Esophagus squamous epithelium (tissue), 5 donors: ENCODE measurements at places on chromosomes 2 and 18.

GRCh38 chr18:53169346-53169745 is 829.3 kb downstream of the DCC start:
- H3K4me1 ChIP-seq, result no peaks in the 10 kb centered on the region
- no peak overlapping the region for H3K4me3 ChIP-seq
- H3K27ac ChIP-seq, result no peak overlapping the region
- no peak for DNase-seq

- H3K4me3 ChIP-seq, result no peak overlapping the region
- H3K4me1 ChIP-seq, result no peaks in the 10 kb centered on the region
- DNase-seq, result no peak
- no peaks in the 10 kb centered on the region for H3K36me3 ChIP-seq
Measured at GRCh38 chr2:31038385-31038784, 99.9 kb downstream of the GALNT14 start.

DNA sequence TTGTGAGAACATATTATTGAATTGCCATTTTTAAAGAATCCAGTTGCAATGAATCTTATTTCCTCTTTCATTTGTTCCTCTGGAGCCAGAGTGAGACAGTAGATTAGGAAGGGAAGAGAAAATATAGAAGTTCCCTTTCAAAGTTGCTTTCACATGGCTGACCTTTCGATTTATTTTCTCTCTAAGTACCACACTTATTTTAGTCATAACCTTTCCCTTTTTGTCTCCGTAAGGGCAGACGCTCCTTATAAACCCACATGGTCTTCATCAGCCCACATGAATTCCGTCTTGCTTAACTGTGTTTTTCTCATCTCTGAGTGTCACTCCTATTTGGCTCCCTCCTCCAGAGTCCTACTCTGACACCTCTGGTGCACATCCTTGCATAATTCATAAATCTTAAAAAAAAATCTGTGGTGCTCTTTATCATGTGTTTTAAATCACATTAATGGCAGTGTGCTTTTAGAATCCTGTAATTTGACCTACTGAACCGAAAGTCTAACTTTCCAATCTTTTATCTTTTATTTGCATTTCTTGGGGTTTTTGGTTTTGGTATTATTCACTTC is 38.5 kb upstream of the ZNF396 start:
- DNase-seq, result no peak
- H3K27ac ChIP-seq, result no peak overlapping the region
- peaks cover 10% of the 10 kb centered on the region for H3K4me1 ChIP-seq
- H3K27me3 ChIP-seq, result no peaks in the 10 kb centered on the region
- no peaks in the 10 kb centered on the region for H3K36me3 ChIP-seq
- H3K4me3 ChIP-seq, result no peak overlapping the region

GRCh38 chr2:42567806-42568400 is 529 bp upstream of the MTA3 start:
- no peaks in the 10 kb centered on the region for H3K36me3 ChIP-seq
- DNase-seq, result no peak
- H3K27me3 ChIP-seq, result no peaks in the 10 kb centered on the region
- H3K4me3 ChIP-seq, result peak overlapping the region; percentile 80
- peaks cover 9% of the 10 kb centered on the region for H3K4me1 ChIP-seq

- H3K4me3 ChIP-seq, result no peak overlapping the region
- no peaks in the 10 kb centered on the region for H3K36me3 ChIP-seq
- no peaks in the 10 kb centered on the region for H3K4me1 ChIP-seq
- no peak overlapping the region for H3K27ac ChIP-seq
- H3K27me3 ChIP-seq, result no peaks in the 10 kb centered on the region
Measured at GRCh38 chr2:141968433-141968832, 162.4 kb downstream of the LRP1B start.

DNA sequence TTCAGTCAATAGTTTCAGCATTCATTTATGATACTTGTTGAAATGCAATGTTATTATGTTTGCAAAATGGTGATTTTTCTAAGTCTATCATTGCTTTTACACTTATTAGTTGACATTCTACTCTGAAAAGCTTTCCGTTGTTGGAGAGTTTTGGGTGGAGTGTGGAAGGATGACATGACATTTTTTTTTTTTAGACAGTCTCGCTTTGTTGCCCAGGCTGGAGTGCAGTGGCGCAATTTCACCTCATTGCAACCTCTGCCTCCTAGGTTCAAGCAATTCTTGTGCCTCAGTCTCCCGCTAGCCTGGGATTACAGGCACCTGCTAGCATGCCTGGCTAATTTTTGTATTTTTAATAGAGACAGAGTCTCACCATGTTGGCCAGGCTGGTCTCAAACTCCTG is 29.8 kb downstream of the PIKFYVE start:
- no peak overlapping the region for H3K27ac ChIP-seq
- no peak overlapping the region for H3K4me3 ChIP-seq
- DNase-seq, result no peak
- H3K27me3 ChIP-seq, result no peaks in the 10 kb centered on the region
- peaks cover 84% of the 10 kb centered on the region for H3K36me3 ChIP-seq

DNA sequence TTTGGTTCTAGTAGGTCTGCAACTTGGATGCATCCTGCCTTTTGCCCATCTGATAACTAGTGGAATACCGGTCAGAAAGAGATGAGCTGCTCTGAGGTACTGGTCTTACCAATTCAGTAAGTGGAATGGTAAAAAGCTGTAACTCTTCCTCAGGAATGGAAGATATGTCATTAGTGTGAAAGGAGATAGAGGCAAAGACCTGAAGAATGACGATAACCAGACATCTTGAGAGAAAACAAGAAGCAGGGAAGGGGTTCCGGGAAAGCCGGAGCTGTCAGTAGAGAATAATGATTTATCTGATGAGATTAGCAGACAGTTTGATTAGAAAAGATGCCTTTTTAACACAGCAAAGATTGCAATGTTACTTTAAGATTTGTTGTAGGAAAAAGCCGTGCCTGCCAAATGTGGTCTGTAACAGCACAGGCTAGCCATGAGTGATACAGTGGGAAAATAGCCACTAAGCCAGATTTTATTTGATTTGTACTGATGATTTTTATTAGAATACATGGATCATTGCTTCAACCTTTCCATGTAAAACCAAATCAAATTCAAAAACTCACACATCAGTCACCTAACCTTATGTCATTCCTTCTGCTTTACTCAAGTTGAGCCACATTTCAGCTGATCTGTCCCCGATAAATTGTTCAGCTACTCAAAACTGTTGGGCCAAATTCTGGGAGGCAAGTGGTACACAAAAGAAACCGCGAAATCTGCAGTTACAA is 110.0 kb downstream of the TCF4 start:
- H3K27ac ChIP-seq, result peak overlapping the region; percentile 72
- no peak for DNase-seq

DNA sequence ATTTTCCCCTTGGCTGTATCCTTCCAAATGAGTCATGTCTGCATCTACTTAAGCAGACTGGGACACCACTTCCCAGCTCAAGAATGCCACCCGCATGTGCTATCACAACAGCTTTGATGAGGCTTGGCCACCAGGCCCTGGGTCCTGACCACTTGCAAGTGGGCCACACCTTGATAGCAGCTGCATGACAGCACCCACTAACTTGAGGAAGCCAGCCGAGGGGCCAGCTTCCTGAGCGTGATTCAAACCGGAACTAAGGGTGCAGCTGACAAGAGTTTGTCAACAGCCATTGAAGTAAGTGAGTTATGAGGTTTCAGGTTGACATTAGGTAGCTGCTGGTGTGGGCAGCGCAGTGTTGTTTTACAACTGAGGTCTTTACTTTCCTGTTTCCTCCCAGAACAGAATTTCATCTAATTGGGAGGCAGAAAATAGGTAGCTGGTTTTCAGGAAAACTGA is 54.4 kb downstream of the EPHA4 start:
- no peaks in the 10 kb centered on the region for H3K27me3 ChIP-seq
- no peaks in the 10 kb centered on the region for H3K36me3 ChIP-seq
- no peaks in the 10 kb centered on the region for H3K4me1 ChIP-seq
- H3K4me3 ChIP-seq, result no peak overlapping the region
- H3K27ac ChIP-seq, result no peak overlapping the region

- DNase-seq, result no peak
- H3K36me3 ChIP-seq, result peaks cover 72% of the 10 kb centered on the region
- H3K4me3 ChIP-seq, result no peak overlapping the region
- H3K27ac ChIP-seq, result no peak overlapping the region
Measured at GRCh38 chr2:19933351-19933981, 31.7 kb upstream of the TTC32 start.

GRCh38 chr2:160157861-160158829 is 41.9 kb downstream of the ITGB6 start:
- peak overlapping the region; percentile 25 for H3K27ac ChIP-seq
- H3K27me3 ChIP-seq, result no peaks in the 10 kb centered on the region
- no peak overlapping the region for H3K4me3 ChIP-seq
- no peak for DNase-seq

DNA sequence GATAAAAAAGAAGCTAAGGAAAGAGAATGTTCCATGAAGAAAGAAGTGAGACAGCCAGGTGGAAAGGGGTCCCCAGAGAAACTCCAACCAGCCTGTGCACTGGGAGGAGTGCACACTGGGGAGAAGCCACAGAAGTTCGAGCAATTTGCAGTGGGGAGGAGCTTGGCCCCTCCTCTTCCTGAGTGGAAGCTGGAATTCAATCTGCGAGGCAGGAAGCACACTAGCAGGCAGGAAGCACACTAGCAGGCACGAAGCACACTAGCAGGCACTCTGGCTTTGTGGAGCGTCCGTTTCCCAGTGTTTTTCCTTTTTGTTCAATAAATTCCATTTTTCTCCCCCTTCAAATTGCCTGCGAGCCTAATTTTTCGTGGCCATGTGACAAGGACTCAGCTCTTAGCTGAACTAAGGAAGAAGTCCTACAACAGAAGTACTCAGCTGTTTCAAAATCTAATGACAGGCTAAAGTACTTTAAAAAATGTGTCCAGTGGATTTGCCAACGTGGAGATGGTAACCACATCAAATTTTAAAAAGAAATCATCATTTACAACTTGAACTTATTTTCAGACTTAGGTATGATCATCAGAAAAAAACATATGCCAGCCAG is 21.4 kb upstream of the SPIRE1 start:
- no peaks in the 10 kb centered on the region for H3K27me3 ChIP-seq
- H3K27ac ChIP-seq, result peak overlapping the region; percentile 71
- DNase-seq, result no peak
- peaks cover 2% of the 10 kb centered on the region for H3K4me1 ChIP-seq

DNA sequence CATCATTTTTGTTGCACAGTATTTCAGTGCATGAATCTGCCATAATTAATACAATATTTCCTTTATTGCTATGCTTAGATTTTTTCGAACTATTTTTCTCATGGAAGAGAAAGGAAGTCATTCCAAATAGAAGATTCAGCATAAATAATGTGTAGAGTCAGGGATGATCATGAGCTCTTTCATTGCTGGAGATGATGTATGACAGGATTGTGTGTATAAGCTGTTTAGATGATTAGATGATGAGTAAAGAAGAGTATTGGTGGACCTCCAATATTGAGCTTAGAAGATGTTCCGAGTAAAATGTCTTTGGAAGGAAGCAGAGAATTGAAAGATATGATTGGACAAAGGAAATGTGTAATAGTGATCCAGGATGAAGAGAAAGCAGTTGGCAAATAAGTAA is 364.5 kb downstream of the PARD3B start:
- no peaks in the 10 kb centered on the region for H3K27me3 ChIP-seq
- H3K36me3 ChIP-seq, result no peaks in the 10 kb centered on the region

DNA sequence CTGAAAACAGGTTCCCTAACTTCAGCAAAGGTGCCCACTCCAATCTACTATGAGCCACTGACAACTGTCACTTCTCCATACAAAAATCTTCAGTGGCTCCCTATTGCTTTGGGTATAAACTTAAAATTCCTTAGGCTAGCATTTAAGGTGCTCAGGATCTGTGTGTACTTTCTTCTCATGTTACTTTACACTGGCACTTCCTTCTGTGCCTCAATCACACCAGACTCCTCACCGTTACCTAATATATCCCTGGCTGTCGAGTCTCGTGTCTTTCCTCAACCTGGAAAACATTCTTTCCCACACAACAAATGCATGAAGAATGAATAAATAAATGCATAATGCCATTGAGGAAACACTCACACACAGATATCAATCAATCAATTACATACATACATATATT is 101.1 kb downstream of the TCF4 start:
- no peaks in the 10 kb centered on the region for H3K27me3 ChIP-seq
- DNase-seq, result no peak
- H3K27ac ChIP-seq, result no peak overlapping the region

- no peaks in the 10 kb centered on the region for H3K27me3 ChIP-seq
- H3K36me3 ChIP-seq, result no peaks in the 10 kb centered on the region
- no peak for DNase-seq
- no peak overlapping the region for H3K27ac ChIP-seq
- H3K4me1 ChIP-seq, result no peaks in the 10 kb centered on the region
Measured at GRCh38 chr2:14745288-14746076, 113.0 kb downstream of the LRATD1 start.
